ENCODE measurements at places on chromosomes 12 and 14. TPM values are rescaled to one million over a fixed set of nuclear protein-coding genes. Genes with fewer than 3 reads are reported as not detected.

The CCDC184 gene
- 0.69 TPM for total RNA-seq

- peaks cover 96% of the 10 kb centered on the region for H3K36me3 ChIP-seq
- H3K27ac ChIP-seq = no peak overlapping the region
- H3K4me3 ChIP-seq = no peak overlapping the region
- no peak for DNase-seq
Observed at GRCh38 chr12:49037111-49037946, 18.8 kb upstream of the PRKAG1 start.

GRCh38 chr12:118371321-118372282, 1.1 kb downstream of the TAOK3 start:
- peak overlapping the region; percentile 85 for H3K4me3 ChIP-seq
- no peaks in the 10 kb centered on the region for H3K27me3 ChIP-seq
- H3K4me1 ChIP-seq = peaks cover 28% of the 10 kb centered on the region
- no peaks in the 10 kb centered on the region for H3K36me3 ChIP-seq
- H3K27ac ChIP-seq = peak overlapping the region; percentile 43
- no peak for DNase-seq

DNA sequence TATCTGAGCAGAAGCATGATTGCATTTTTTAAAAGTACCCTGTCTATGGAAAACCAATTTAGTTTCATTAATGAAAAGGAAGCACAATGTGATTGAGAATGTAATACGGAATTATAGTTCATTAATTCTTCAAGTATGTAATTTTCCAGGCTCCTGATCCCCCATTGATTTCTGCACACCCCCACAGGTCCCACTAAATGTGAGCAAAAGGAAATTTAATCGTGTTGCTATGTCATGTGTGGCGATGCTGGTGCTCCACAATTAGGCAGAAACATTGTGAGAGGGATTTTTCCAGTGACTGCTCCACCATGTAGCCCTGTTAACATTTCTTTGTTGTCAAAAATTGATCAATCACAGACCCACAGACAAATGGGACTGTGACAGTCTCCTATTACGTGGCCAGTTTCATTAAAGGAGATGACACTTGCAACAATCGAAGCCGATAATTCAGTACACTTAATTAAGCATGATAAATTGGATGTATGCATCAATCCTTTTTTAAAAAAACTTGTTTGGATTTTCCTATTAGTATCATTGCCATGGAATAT, 306.0 kb downstream of the NELL2 start:
- no peak for DNase-seq
- H3K36me3 ChIP-seq = peaks cover 9% of the 10 kb centered on the region
- no peaks in the 10 kb centered on the region for H3K27me3 ChIP-seq

- H3K4me3 ChIP-seq = no peak overlapping the region
- DNase-seq = no peak
Observed at GRCh38 chr12:28937196-28937595, 211.9 kb upstream of the FAR2 start.

GRCh38 chr12:92010368-92010767, 135.3 kb downstream of the BTG1 start:
- no peak overlapping the region for H3K4me3 ChIP-seq
- H3K36me3 ChIP-seq = no peaks in the 10 kb centered on the region
- DNase-seq = no peak

GRCh38 chr14:105023791-105024480, 3.1 kb upstream of the CDCA4 start:
- DNase-seq = no peak
- peaks cover 19% of the 10 kb centered on the region for H3K4me1 ChIP-seq
- H3K27me3 ChIP-seq = no peaks in the 10 kb centered on the region
- no peak overlapping the region for H3K4me3 ChIP-seq
- H3K27ac ChIP-seq = no peak overlapping the region
- H3K36me3 ChIP-seq = peaks cover 4% of the 10 kb centered on the region

DNA sequence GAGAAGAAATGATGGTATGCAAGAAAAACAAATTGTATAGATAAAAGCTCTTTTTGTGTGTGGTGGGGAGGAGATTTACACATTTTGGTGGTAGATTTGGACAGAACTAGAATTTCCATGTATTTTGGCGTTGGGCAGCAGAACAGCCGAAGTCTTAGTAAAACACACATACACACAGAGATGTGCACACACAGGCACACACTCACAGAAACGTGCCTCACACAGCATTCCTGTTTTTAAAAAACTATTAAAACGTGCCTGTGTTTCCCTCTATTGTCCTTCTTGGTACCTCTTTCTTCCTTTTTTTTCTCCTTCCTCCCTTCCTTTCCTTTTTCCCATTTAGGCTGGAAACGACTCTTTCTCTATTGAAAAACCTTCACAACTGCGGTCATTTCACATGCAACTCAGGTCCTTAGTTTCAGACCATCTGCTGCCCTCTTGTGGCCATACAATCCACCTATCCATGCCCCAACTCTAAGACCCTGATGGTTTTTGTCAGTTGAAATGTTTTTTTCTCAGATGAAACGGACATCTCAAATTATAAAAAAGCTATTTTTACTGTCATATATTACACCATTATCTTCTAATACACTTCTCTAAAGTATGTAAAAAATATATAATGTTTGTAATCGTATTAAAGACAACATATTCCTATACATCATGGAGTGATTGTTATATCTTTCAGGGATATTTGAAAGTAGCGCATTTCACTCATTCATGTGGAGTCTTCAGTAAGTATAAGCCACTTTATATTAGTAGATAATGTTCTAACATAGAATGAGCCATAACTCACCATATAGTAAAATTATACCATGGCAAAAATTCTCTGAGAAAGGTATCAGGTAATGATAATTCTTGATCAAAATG, 386.7 kb upstream of the NOVA1 start:
- H3K27me3 ChIP-seq = no peaks in the 10 kb centered on the region
- DNase-seq = peak; percentile 66
- no peak overlapping the region for H3K27ac ChIP-seq
- H3K36me3 ChIP-seq = no peaks in the 10 kb centered on the region
- no peaks in the 10 kb centered on the region for H3K4me1 ChIP-seq

- DNase-seq = peak; percentile 7
- no peaks in the 10 kb centered on the region for H3K4me1 ChIP-seq
- peaks cover 10% of the 10 kb centered on the region for H3K27me3 ChIP-seq
- H3K36me3 ChIP-seq = no peaks in the 10 kb centered on the region
- no peak overlapping the region for H3K27ac ChIP-seq
- H3K4me3 ChIP-seq = no peak overlapping the region
Observed at GRCh38 chr14:47485421-47485820, 190.0 kb downstream of the MDGA2 start.

The BICDL1 gene
- 1.0 TPM for total RNA-seq

DNA sequence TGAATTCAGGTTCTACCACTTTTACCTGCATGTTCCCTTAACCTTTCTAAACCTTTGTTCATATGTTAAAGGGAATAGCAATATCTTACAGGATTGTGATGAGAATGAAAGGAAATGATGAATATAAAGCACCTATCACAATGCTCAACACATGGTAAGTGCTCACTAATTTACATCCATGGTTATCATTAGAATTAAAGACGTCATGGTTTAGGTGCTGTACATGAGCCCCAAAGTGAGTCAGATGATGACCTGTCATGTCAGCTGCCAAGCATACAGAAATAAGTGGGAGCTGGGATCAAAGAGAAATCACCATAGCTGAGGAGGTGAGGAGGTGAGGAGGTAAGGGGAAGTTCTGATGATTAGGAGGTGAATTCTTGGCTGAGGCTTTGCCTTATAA, 135.9 kb upstream of the ATP2B1 start:
- DNase-seq = no peak
- H3K27me3 ChIP-seq = no peaks in the 10 kb centered on the region
- no peak overlapping the region for H3K27ac ChIP-seq
- H3K36me3 ChIP-seq = no peaks in the 10 kb centered on the region
- no peak overlapping the region for H3K4me3 ChIP-seq

The KRT5 gene
- 0.48 TPM for total RNA-seq

GRCh38 chr12:26631846-26632245, 201.1 kb downstream of the ITPR2 start:
- H3K4me3 ChIP-seq = no peak overlapping the region
- no peaks in the 10 kb centered on the region for H3K27me3 ChIP-seq
- H3K36me3 ChIP-seq = no peaks in the 10 kb centered on the region
- no peak overlapping the region for H3K27ac ChIP-seq

- DNase-seq = no peak
- H3K36me3 ChIP-seq = peaks cover 65% of the 10 kb centered on the region
- no peak overlapping the region for H3K27ac ChIP-seq
- H3K4me3 ChIP-seq = no peak overlapping the region
Observed at GRCh38 chr12:132061641-132062430, 82.3 kb downstream of the DDX51 start.

- no peak overlapping the region for H3K4me3 ChIP-seq
- H3K4me1 ChIP-seq = no peaks in the 10 kb centered on the region
- H3K36me3 ChIP-seq = no peaks in the 10 kb centered on the region
- H3K27me3 ChIP-seq = no peaks in the 10 kb centered on the region
Observed at GRCh38 chr12:54667945-54668344, 19.8 kb upstream of the DCD start.

DNA sequence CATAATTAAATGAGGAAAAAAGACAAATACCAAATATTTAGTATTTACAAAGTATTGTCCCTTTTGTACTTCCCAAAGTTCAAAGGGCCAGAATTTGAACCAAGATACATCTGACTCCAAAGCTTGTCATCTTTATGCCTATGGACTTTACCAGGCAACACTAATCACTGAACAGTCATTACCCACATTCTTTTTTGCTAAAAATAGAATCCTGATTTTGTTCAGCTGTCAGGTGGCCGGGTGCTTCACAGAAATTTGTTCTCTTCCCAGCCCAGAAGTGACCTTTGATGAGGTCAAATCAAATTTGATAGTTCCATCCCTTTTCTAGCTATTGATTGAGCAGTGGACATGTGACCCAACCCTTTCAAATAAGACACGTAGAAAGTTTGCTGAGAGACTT, 121.6 kb downstream of the LLPH start:
- no peak for DNase-seq
- H3K4me1 ChIP-seq = no peaks in the 10 kb centered on the region
- H3K27me3 ChIP-seq = no peaks in the 10 kb centered on the region
- H3K36me3 ChIP-seq = no peaks in the 10 kb centered on the region

- H3K4me3 ChIP-seq = peak overlapping the region; percentile 80
- H3K27me3 ChIP-seq = no peaks in the 10 kb centered on the region
- H3K27ac ChIP-seq = peak overlapping the region; percentile 88
Observed at GRCh38 chr12:1595690-1596347, 1.4 kb upstream of the FBXL14 start.

DNA sequence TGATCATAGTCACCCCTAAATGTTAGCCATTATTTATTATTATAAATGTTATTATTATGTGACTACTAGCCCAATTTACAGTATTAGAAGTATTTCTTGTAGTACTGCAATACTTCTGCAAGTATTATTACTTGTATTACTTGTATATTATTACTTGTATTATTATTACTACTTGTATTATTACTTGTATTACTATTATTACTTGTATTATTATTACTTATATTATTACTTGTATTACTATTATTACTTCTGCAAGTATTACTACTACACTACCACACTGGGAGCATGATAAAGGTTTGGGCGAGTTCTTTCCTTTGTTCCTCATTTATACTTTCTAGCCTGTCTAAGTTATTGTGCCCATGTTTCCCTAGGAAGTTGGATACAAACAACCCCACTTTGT, 67.9 kb downstream of the NOS1 start:
- H3K4me1 ChIP-seq = no peaks in the 10 kb centered on the region
- no peak overlapping the region for H3K27ac ChIP-seq

GRCh38 chr12:53096089-53096741, 1.3 kb upstream of the IGFBP6 start:
- no peak for DNase-seq
- H3K4me1 ChIP-seq = peaks cover 23% of the 10 kb centered on the region
- H3K27me3 ChIP-seq = no peaks in the 10 kb centered on the region
- H3K4me3 ChIP-seq = no peak overlapping the region
- no peak overlapping the region for H3K27ac ChIP-seq

DNA sequence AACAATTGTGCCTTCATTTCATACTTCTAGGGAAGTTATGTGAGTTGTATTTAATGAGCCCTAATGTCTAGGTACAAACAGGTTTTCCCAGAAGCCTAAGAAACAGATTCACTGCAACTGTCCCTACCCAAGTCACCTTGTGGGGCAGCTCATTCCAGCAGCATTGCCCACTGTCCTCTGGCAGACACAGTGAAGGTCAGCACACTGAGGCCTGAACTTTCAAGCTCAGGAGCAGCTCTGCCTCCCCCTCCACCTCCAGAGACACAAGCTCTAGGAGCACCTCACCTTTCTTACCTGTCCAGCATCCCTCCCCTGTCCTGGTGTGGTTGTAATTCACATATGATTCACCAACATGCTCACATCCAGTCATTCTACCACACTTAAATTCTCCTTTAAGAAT, 15.7 kb downstream of the UBE3B start:
- H3K36me3 ChIP-seq = peaks cover 23% of the 10 kb centered on the region
- no peaks in the 10 kb centered on the region for H3K27me3 ChIP-seq
- H3K27ac ChIP-seq = no peak overlapping the region
- no peaks in the 10 kb centered on the region for H3K4me1 ChIP-seq

DNA sequence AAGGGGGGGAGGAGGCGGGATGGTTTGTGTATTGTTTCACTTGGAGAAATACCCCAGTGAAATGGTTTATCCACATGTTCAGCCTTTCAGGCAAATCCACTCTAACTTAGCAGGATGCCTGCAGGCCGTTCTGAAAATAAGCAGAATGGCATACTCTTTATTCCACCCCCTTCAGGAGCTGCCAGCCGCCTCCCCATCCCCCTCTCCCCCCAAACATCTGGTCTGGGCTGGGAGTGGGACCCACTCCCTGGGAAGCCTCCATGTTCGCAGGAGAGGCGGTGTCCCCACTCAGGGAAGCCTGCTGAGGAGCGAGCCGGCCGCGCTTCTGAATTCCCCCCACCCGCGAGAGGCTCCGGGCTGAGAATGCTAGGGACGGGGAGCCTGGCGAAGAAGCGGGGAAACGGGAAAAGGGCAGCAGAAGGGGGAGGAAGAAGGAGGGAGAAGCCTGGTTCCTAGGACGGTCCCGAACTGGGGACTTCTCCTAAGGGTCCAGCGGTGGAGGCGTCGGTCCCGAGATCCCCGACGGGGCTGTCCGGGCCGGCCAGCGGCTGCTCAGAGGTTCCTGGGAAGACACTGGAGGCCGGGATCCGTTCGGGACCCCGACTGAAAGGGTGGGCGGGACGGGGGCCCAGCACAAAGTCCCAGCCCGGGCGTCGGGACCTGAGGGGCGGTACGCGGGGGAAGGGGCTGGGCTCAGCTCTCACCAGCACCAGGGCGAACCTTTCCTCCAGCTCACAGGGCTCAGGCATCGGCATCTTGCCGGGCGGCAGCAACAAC, 666 bp downstream of the FMNL3 start:
- DNase-seq = peak; percentile 58
- H3K36me3 ChIP-seq = no peaks in the 10 kb centered on the region
- peak overlapping the region; percentile 88 for H3K27ac ChIP-seq
- peak overlapping the region; percentile 73 for H3K4me3 ChIP-seq

DNA sequence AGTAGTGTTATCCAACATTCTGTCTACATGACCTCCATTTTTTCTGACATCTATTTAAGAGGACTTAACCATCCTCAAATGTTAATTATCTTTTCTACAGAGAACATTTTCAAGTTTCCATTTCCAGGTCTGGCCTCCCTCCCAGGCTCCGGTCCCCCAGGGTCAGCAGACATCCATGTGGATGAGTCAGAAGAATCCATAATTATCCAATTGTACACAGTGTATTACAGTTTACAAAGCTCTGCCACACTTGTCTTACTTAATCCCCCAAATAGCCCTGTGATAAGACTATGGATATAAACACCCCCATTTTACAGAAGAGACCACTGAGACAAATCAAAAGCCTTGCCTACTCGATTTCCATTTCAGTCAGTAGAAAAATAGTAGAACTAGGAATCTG, 65.0 kb downstream of the SLC8A3 start:
- H3K4me1 ChIP-seq = no peaks in the 10 kb centered on the region
- no peaks in the 10 kb centered on the region for H3K36me3 ChIP-seq
- no peak overlapping the region for H3K27ac ChIP-seq
- no peak for DNase-seq

- no peaks in the 10 kb centered on the region for H3K36me3 ChIP-seq
- H3K27me3 ChIP-seq = no peaks in the 10 kb centered on the region
- no peak overlapping the region for H3K4me3 ChIP-seq
- no peaks in the 10 kb centered on the region for H3K4me1 ChIP-seq
Observed at GRCh38 chr12:122145505-122146330, 28.3 kb downstream of the IL31 start.
